ENCODE measurements at places on chromosomes 1 and 21.

DNA sequence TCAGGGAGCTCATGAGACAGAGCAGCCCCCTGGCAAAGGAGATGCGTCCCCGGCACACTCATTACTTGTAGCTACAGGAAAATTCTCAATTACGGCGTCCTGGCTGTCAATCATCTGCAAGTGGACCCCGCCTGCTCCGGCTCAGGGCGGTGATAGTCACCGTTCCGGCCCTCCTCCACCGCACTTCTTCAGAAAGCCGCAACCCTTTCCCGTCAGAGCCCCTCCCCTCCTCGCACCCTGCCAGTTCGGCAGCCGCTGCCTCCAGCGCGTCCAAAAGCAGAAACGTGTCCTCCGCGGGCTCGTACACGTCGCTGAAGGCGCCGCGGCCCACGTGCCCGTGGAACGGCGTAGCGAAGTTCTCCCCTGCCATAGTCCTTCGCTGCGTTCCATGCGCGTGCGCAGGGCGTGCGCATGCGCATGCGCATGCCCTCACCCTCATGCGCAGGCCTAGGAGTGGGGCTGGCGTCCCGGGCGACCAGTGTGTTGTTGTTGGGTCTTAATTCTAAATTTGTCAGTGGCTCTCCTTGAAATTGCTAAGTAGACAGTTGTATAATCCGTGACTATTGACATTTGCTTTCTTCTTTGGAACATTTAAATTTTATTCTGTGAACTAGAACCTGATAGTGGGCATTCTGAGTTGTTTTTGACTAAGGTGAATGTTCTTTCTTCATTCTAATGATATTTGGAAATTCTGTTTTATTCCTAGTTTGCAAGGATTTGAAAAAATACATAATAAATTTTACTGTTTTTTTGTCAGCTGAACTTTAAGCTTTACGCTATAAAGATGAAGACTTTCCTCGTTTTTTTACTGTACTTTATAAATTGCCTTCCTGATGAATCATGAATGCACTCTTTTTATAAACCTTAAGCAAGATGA, 107.5 kb downstream of the LTN1 start:
- peak; percentile 64 for DNase-seq

DNA sequence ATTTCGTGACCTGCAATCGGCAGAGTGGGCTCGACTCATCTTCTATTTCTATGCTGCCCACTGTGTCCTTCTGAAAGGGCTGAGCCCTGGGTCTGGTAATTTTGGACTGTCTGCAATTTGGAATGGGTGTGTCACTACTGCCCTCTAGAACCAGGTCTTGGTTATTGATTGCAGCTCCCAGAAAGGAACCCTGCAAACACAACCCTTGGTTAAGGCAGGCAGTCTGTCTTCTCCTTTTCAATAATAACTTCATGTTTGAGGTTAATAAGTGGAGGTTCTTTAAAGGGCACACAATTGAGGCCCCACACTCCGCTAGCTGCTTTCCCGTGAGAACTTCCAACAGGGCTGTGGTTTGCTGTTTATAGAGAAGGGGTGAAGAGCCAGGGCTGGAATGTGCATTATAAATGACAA, 79.9 kb upstream of the LYST start:
- no peak for DNase-seq

DNA sequence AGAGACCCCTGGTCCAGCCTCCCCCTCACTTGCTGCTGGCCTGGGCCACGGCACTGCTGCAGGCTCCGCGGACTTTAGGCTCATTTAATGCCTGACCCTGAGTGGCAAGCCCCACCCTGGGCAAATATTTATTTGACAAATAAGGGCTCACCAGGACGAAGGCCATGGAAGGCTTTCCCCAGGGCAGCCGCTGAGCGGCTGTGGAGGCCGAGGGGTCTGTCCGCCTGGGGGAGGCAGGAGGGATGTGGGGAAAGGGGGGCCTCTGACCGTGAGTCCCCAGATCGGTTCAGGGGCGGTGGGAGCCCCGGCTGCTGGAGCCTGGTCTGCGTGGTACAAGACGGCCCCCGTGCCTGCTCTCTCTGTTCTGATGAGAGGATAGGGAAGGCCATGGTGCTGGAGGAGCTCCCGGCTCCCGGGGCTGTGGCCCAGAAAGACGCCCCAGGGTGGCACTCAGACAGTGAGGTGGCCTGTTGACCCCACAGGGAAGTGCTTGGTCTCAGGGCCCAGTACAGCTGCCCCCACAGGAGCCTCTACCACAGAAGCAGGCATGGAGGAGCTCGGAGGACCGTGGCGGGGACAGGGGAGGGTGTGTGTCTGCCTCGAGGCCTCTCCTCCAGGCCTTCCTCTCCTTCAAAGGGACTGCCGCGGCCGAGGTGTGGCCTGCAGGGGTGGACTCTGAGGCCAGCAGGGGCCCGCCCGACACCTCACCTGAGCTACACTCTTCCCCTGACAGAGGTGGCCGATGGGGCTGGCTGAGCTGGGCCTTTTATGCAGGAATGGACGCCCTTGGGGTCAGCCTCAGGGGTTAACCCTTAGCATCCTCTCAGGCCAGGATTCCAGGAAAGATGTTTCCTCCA, 9.1 kb upstream of the C1orf159 start:
- DNase-seq = no peak

- DNase-seq = no peak
Measured at GRCh38 chr1:67368046-67368514, 60.4 kb downstream of the IL12RB2 start.

DNA sequence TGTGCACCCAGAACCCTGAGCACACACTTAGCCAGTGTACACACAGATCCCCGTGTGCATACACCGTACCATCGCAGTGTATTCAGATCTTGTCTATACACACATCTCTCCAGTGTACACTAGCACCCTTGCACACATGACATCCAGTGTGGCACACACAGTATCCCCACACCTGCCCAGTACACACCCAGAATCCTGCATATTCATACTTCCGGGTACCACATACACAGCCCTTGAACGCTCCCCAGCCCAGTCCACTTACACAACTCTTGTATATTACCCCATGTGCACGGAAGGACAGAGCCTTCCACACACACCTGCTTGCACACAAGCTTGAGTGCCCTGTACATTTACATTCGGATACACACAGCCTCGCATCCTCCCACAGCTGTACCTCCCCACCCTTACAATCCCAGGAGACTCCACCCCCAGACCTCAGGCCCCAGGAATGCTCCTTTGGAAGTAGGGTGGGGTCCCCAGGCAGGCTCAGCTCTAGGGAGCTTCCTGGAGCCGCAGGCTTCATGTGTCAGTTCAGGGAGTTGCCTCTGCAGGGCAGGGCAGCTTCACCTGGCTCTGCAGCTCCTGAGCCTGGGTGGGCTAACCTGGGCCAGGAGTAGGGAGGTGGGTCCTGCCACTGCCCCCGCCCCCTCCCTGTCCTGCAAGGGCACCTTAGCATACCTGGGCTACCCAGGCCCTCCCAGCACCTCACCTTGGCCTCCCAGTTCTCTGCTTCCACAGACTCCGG, 46.2 kb downstream of the AHDC1 start:
- no peak for DNase-seq

- no peak for DNase-seq
Measured at GRCh38 chr1:74590288-74590687, 77.9 kb upstream of the LRRC53 start.

- no peak for DNase-seq
Measured at GRCh38 chr1:230327892-230328284, 98.2 kb downstream of the PGBD5 start.

DNA sequence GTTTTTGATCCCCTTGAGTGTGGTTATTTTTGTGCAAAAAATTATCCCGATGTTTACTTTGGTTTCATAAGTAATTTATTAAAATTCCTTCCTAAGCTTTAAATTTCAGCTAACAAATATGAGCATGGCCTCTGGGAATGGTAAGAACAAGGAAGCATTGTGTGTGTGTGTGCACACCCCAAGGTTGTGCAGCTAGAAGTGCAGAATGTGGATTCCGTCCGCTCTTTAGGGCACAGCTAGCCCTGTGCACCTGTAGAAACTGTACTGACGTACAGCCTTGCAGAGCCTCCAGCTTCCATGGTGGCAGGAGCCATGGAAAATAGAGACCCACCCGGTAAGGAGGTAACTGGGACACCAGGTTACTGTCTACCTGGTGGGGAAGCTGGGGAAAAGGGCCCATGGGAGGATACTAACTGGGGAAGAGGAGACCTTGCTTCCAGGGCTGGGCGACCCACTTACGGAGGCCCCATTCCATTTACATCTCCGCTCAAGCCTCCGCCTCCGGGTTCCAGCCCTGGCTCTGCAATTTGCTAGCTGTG, 54.7 kb downstream of the B3GALT5 start:
- DNase-seq = no peak

- no peak for DNase-seq
Measured at GRCh38 chr1:210201681-210202080, 30.9 kb upstream of the SERTAD4 start.

GRCh38 chr1:94734963-94735901, 84.9 kb upstream of the SLC44A3 start:
- DNase-seq = no peak

DNA sequence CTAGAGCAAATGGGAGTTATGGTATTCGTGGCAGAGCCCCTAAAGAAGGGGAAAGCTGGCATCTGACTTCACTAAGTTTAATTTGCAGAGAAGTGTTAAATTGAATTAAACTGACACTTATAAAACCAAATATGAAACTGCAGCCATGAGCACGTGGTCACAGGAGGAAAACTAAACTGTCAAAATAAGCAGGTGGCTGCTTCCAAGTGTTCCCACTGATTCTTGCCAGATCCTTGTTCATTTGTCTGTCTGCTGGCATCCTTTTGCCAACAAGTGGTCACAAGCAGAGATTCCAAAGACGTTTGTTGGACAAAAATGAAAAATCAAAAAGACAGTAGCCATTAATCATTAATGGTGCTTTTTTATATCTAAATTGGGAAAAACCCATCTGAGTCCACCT, 6.5 kb upstream of the CELA2B start:
- no peak for DNase-seq

DNA sequence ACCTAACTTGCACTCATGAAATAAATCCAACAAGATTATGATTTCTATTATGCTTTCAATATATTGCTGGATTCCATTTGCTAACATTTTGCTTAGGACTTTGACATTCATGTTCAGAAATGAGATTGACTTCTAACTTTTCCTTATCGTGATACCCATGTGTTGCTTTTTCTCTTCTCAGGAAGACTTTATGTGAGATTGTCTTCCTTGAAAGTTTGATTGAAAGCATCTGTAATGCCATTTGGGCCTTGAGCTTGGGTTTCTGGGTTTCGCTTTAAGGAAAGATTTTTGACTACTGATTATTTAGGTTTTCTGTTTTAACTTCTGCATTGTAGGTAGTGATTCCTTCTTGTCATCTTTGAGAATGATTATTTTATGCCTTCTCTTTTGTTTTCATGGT, 27.8 kb downstream of the AGMAT start:
- no peak for DNase-seq

GRCh38 chr1:25647863-25648262, 31.3 kb downstream of the MAN1C1 start:
- DNase-seq = no peak

- no peak for DNase-seq
Measured at GRCh38 chr1:236608930-236609726, 4.8 kb upstream of the HEATR1 start.

DNA sequence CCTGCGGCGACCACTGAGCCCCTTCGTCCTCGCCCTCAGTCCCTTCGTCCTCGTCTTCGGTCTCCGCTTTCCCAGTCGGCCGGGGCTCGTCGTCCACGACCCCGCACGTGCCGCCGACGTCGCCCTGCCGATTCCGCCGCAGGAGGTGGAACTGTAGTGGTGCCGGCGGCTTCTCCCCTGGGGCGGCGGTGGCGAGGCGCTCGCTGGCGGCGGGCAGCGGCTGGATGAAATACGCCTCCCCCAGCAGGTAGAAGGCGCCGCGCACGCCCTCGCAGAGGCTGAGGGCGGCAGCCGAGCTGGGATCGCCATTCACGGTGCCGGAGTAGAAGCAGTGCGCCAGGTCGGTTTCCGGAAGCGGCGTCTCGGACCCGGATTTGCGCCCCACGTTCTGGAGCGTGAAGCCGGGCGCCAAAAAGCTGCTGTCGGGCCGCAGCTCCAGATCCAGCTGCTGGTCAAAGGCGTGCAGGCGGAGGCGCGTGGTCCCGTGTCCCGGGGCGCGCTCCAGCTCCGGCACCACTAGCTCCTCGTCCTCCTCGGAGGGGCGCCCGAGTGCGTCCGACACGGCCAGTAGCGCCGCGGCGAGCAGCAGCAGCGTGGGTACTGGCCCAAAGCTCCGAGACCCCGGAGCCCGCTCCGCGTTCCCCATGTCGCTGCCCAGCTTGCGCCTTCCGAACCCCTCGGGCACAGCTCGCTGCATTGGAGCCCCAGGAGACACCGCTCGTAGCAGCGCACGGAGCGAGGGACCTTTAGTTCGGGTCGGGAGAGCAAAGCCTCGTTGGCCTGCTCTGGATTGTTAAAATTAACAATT, 747 bp downstream of the ADAMTS1 start:
- DNase-seq = no peak

DNA sequence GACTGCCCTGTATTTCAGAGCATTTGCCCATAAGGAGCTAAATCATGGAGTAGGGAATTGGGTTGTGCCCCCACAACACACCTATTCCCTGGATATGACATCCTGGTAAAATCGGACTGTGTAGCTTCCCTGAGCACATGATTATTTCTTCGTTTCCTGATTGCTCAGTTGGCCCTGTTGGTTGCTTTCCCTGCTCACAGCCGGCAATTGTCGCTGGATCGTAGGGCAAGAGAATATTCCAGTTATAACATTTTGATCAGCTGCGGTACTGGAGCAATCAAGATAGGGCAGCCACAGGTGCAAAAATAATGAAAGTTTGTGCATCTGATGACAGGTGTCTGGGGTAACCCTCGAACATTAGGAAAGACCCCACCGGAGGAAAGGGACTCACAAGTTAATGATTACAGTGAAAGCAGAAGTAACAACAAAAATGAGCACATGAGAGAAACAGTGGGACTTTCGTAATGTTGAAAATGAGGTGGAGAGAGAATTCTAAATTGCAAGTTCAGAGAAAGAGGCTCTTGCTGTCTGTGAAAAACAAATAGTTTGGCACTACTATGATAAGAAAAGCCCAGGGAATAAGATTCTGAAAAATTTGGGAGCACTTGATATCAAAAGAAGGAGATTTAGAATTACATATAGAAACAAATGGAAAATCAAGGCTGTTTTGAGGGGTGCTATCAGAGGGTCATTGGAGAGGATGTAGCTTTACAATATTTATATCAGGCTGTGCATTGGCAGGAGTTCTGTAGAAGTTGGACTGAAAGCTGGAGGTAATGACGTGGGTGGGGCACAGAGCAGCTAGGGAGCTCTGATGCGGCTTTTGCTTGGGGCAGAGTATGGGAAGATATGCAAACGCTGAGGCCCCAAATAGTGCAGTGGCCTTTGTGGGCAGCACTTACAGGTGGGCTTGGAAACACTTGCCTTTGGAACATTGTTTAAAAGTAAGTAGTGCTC, at the start of gene MAB21L3:
TSS of gene MAB21L3 (plus strand) at position 833 of the 957 bp plus-strand sequence. CDS start 1,217 bp downstream, outside the sequence.
- DNase-seq = no peak

- DNase-seq = no peak
Measured at GRCh38 chr1:34426325-34426896, 249.7 kb downstream of the C1orf94 start.

GRCh38 chr1:175877939-175878737, 134.7 kb upstream of the TNR start:
- no peak for DNase-seq

DNA sequence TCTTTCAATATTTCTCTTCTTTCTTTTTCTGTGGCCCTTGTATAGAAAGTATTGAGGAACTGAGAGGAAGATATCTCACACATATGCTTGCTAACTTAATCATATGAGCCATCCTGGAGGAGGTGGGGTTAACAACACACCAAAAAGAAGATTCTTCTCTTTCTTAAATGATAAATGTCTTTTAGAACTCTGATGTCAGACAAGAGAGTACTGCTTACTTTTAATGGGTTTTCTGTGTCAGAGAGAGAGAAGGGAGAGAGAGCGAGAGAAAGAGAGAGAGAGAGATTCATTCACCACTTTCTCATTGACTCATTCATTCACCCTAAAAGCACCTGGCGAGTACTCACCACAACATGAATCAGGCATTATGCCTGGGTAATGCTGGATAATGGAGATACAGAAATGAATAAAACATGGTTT, 250.3 kb upstream of the SGIP1 start:
- DNase-seq = no peak

Measured in Panc1 (cell line).